ENCODE measurements at places on chromosomes 3 and 15. TPM values are rescaled to one million over a fixed set of nuclear protein-coding genes. Genes with fewer than 3 reads are reported as not detected.
A peak's percentile ranks its signal among the peaks of the same experiment; 100 is the strongest.

The C15orf61 gene
- 1.3 TPM for total RNA-seq

The KCNH8 gene
- under 0.01 TPM for total RNA-seq

- DNase-seq = no peak
These were observed 33.5 kb upstream of the MKRN3 start for GRCh38 chr15:23532024-23532423.

DNA sequence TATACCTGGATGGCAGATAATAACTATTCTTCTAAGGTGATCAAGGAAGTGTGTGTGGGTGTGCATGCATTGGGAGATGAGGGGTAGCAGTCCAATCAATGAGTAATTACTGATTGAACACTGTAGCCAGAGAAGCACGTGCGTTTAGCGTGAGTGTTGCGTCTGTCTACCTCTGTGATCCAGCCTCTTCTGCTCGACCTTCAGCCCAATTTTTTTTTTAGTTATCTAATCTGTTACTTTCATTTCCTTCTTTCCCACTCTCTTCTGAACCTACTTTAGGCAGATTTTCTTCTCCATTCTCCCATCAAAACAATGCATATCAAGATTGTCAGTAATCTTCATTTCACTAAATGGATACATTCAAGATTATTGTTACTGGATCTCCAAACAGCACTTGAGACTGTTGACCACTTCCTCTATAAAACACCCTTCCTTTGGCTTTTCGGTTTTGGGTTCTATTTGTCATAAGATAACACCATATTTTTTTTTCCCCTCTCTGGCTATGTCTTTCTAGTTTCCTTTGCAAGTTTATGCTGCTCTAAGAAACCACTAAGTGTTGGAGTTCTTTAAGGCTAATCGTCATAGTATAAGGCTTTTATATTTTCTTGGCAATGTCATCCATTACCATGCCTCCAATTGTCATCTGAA lies 41.0 kb downstream of the MCTP2 start:
- DNase-seq = no peak

GRCh38 chr3:99499235-99500158 lies 138.9 kb upstream of the COL8A1 start:
- DNase-seq = no peak

DNA sequence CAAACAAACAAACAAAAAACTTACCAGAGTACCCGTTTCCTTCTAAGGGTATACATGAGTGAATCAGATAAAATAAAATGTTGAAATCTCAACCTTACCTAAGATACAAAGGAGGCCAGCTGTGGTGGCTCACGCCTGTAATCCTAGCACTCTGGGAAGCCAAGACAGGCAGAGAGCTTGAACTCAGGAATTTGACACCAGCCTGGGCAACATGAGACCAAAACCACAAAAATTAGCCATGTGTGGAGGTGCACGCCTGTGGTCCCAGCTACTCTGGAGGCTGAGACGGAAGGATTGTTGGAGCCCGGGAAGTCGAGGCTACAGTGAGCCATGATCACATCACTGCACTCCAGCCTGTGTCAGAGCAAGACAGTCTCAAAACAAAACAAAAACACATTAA lies 11.0 kb upstream of the FAM219B start:
- no peak for DNase-seq

DNA sequence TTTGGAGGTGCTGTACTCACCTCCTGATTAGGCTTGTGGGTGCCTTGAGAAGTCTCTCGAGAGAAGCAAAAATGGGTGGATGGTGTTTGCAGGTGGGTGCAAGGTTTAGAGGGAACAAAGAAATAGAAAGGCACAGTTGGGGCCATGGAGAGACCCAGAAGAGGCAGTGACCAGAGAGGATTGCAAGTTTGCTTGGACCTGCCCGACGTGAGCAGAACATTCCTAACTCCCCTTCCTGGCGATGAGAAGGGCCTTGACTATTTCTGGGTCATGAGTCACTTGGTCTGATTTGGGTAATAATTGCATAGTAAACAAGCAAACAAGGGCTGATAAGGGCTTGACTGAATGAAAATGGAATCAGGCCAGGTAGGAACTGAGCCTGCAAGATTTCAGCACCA lies 7.0 kb upstream of the CTSH start:
- DNase-seq = no peak

- DNase-seq = no peak
These were observed 914.9 kb downstream of the ZPLD1 start for GRCh38 chr3:103349760-103350159.

GRCh38 chr3:129106866-129107565 lies 14.6 kb downstream of the RAB43 start:
- no peak for DNase-seq

- DNase-seq = peak; percentile 39
These were observed 293.1 kb upstream of the CHRM5 start for GRCh38 chr15:33675246-33675645.

GRCh38 chr15:90936823-90937222 lies 1.7 kb downstream of the UNC45A start:
- no peak for DNase-seq

The MBD4 gene
- 17.3 TPM for total RNA-seq

- peak; percentile 86 for DNase-seq
These were observed 6.5 kb downstream of the CSRNP1 start for GRCh38 chr3:39146611-39147591.

GRCh38 chr3:196654006-196654734 lies 14.7 kb downstream of the NRROS start:
- no peak for DNase-seq
